ENCODE measurements at places on chromosomes 11 and 22.

DNA sequence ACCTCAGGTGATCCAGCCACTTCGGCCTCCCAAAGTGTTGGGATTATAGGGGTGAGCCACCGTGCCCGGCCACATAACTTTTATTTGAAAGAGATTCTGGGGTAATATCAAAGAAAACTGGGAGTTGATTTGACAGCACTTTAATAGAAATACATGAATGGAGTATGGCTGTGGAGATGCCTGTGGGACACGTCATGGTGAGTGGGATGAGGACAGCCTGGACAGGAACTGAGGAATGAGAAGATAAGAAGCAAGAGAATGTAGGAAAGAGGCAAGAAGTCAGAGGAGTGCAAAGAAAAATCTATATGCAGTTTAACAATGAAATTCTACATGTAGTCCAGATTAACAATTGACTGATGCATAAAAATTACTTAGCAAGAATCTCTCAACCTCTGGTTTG is 31.0 kb downstream of the SLC22A6 start:
- DNase-seq: no peak

GRCh38 chr11:82384308-82384707 is 349.4 kb downstream of the FAM181B start:
- no peak for DNase-seq

DNA sequence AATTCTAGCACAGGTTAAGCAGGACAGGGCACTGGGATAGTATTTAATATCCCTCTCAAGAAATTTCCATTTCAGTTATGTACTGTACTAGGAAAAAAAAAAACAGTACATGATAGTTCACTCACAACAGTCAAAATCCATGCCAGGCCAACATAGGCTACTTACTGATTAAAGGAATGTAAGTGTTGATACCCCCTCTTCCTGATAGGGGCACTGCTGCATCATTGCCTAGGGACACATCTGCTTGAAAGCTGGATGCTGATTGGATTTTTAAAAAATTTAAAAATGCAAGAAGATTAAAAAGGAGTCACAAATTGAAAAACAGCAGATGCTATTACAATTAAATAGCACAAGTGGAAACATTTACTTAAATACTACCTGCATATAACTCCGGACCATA is 43.4 kb downstream of the APOL5 start:
- peak; percentile 58 for DNase-seq

DNA sequence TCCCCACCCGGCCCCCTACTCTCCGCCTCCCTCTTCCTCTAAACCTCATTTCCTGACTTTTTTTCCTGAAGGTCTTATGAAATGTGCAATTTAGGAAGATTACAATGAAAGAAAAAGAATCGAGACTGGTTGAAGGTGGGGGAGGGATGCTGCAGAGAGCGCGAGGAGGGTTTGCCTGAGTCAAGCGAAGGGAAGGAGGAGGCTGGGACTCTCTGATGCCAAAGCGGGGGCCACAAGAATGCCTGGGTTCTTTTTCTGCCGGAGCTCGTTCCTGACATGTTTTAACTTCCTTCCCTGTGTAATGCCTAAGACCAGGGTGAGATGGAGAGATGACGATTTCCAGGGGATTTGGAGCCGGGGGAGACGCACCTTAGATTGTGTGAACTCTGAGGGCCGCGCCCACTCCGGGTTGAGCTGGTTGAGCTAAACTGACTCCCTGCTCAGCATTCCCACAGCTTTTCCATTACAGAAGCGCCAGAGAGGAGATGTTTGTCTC is 270.5 kb upstream of the SORL1-AS1 start:
- no peak for DNase-seq

DNA sequence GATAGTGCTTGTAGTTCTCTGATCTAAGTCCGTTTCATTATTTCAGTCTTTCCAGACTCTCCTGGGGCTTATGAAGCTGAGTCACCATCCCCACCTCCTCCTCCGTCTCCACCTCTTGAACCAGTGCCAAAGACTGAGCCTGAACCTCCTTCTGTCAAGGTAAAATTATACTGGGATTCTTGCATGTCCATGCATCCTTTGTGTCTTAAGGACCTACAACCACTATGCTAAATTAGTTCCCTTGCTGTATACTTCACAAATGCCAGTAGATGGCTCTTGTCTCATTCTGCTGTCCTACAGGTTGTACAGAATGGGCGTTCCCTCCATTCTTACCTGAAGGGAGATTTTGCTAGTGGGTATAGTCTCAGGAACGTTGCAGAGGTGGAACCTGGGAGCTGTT is 42.2 kb downstream of the POLD3 start:
- DNase-seq: peak; percentile 57

- peak; percentile 94 for DNase-seq
These were observed 631 bp downstream of the PHF21A start for GRCh38 chr11:46120346-46121300.

- DNase-seq: no peak
These were observed 40.0 kb downstream of the TST start for GRCh38 chr22:36979016-36979910.

- DNase-seq: no peak
These were observed 29.9 kb downstream of the RPL3 start for GRCh38 chr22:39289533-39289932.

- DNase-seq: no peak
These were observed 23.5 kb upstream of the GRAMD1B start for GRCh38 chr11:123406441-123407129.

- no peak for DNase-seq
These were observed 83.7 kb downstream of the CDKN1C start for GRCh38 chr11:2801711-2802388.

GRCh38 chr11:23570828-23571227 is 710.6 kb upstream of the CCDC179 start:
- no peak for DNase-seq

DNA sequence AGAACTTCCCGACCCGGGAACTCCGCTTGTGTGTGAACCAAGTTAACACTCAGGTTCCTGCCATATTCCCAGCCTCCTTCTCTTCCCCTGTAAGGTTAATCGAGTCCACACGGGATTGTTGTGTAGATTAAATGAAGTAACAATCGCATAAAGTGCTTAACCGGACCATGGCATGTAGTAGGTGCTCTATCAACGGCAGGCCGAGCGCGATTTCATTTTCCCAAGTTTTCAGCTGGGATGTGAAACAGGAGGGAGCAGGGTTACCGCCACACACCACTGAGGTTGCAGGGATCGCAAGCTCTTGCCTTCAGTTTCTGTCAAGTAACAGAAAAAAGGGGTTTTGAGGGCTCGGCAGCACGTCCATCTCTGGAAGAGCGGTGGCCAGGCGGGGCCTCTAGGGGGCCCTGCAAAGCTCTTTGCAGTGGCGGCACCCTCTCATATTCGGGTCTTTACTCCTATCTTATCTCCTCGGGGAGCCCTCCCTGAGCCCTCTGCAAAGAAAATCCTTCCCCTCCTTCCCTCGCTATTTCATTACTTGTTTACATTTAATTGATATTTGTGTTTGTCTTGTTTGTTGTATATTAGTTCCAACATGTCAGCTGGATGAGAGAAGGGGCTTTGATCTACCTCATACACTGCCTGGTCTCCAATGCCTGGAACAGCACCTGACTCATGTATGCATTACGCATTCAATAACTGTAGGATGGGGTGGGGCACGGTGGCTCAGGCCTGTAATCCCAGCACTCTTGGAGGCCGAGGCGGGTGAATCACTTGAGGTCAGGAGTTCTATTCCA is 816 bp upstream of the PLEKHA7 start:
- DNase-seq: peak; percentile 26

- DNase-seq: peak; percentile 70
These were observed 3.8 kb upstream of the KCNQ1OT1 start for GRCh38 chr11:2703363-2704141.

DNA sequence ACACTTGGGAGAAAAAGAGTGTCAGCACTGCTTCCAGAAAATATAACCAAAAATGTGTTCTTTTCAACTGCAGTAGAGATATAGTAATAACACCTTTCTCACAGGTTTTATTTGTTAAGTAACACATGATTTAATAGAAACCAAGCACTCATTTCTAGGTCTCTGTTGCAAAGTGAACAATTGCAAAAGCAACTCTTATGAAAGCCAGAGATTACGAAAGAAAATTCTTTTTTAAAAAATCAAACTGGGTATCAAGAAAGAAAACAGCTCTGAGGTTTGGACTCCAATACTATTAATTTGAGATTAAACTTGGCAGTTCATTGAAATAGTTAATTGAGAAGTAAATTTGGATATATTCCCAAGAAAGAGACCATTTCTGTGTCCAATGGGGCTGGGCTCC is 9.8 kb upstream of the XKR3 start:
- no peak for DNase-seq

DNA sequence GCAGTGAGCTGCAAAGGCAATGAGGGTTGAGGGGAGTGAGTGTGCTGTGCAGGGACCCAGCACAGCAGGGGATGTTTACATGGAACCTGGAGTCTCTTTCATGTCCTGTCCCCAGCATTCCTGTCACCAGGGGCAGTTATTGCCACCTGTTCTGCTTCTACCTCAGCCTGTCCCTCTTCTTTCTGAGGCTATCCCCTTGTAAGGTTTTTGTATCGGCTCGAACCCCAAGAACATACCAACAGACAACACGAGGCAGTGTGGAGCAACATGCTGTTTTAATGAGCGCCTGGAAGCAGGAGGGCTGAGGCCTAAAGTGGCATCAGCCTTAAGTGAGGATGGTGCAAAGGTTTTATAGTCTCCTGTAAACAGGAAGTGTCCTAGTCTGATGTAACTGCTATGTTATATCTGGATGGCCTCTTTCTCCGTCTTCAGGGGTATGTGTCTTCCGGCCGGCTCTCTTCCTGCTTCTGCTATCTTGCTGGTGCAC is 3.9 kb downstream of the SCGB2A2 start:
- no peak for DNase-seq

DNA sequence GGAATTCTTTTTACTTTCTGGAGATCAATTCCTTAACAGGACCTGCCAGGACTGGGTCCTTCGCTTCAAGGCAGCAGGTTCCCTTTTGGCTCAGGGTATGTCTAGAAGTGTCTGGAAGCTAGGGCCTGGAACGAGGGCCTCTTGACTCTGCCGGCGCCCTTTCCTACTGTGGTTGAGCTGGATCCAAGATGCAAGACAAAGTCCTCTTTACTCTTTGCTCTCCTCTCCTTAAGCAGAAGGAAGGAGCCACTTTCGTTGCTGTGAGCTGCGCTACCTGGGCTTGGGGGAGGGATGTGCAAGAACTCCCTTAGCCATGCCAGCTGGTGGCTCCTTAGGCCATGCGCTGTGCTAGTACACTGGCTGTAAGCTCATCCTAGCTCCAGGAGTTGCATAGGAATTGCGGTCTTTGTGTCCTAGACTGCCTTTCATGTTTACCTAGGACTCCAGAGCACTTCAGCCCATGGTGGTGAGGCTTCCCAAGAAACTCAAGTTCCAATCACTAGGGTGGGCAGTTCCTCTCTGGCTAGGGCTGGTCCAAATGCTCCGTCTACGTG is 18.1 kb downstream of the GLB1L2 start:
- DNase-seq: no peak

- no peak for DNase-seq
These were observed 939 bp upstream of the SH3BP1 start for GRCh38 chr22:37638391-37639069.

DNA sequence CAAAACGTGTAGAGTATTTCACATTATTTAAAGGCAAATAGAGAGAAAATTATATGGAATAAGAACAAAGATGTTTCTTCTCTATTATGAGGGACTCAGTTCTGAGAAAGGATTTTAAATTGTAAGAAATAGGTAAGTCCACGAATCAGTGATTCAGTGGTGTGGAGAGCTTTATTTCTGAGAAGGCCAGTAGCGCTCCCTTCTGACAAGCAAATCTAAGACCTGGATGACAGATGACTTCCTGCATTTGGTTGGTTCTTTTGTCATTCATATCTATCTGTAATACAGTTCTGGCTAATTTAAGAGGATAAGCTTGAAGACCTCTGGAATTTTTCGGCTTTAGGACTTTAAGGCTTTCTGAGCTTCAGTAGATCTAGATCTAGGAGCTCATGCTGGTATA is 7.0 kb downstream of the CD3E start:
- DNase-seq: peak; percentile 12

GRCh38 chr11:116472651-116473050 is 300.1 kb downstream of the BUD13 start:
- no peak for DNase-seq

GRCh38 chr11:7204778-7205177 is 46.9 kb upstream of the SYT9 start:
- no peak for DNase-seq

DNA sequence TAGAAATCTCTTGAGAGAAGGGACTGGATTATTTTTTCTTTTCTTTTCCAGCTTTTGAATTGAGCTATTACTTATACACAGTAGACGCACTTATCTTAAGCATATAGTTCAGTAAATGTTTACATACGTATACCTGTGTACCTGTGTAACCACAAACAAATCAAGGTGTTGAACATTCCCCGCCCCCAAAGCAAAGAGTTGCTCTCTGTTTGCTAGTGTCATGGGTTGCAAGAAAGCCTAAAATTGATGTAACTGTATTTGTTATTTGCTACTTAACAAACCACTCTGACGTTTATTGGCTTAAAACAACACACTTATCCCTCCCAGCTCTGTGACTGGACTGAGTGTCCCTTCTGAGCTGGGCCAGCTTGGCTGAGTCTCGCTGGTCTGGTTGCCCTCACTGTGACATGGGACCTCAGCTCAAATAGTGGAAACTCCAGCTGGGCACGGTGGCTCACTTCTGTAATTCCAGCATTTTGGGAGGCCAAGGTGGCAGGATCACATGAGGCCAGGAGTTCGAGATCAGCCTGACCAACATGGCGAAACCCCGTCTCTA is 25.4 kb upstream of the CABP2 start:
- no peak for DNase-seq

DNA sequence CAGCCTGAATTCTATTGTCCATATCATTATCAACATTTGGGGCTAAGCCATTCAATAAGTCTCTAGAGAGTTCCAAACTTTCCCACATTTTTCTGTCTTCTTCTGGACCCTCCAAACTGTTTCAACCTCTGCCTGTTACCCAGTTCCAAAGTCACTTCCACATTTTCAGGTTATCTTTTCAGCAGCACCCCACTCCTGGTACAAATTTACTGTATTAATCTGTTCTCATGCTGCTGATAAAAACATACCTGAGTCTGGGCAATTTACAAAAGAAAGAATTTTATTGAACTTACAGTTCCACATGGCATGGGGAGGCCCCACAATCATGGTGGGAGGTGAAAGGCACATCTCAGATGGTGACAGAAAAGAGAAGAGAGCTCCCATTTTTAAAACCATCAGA is 5.8 kb downstream of the OR5AK2 start:
- DNase-seq: no peak

- DNase-seq: no peak
These were observed 12.8 kb downstream of the BCL9L start for GRCh38 chr11:118912742-118913410.

- no peak for DNase-seq
These were observed 3.1 kb downstream of the MOB2 start for GRCh38 chr11:1483445-1483961.

GRCh38 chr11:12840871-12841660 is 166.8 kb downstream of the TEAD1 start:
- peak; percentile 17 for DNase-seq

Measured in A673 (cell line).